ENCODE measurements at places on chromosomes 2 and 18. TPM values are rescaled to one million over a fixed set of nuclear protein-coding genes. Genes with fewer than 3 reads are reported as not detected.

Gene SCYGR4
- polyA plus RNA-seq = not detected

Gene KRTCAP3
- polyA plus RNA-seq = 9.4 TPM

Gene LMAN2L
- 22.4 TPM for polyA plus RNA-seq

Gene LAMA3
- not detected for polyA plus RNA-seq

Gene NRP2
- polyA plus RNA-seq = not detected

Gene LRRC30
- polyA plus RNA-seq = not detected

Gene MROH2A
- not detected for polyA plus RNA-seq

Gene SGPP2
- polyA plus RNA-seq = 2.1 TPM

Gene SP9
- polyA plus RNA-seq = not detected

Gene ALPG
- not detected for polyA plus RNA-seq

Gene EIPR1
- 31.9 TPM for polyA plus RNA-seq

Gene DNAJC5G
- not detected for polyA plus RNA-seq

Gene FOXI3
- not detected for polyA plus RNA-seq

Gene ARL4C
- 149 TPM for polyA plus RNA-seq

Gene RAB11FIP5
- polyA plus RNA-seq = 6.4 TPM

Gene C18orf54
- polyA plus RNA-seq = 1.0 TPM

Gene GALNT5
- not detected for polyA plus RNA-seq

Gene SPC25
- polyA plus RNA-seq = not detected

Gene FZD7
- polyA plus RNA-seq = not detected

Gene MALL
- not detected for polyA plus RNA-seq

Gene AMER3
- not detected for polyA plus RNA-seq

Gene DLX2
- polyA plus RNA-seq = not detected

Gene FER1L5
- not detected for polyA plus RNA-seq

Gene SERPINB11
- polyA plus RNA-seq = not detected

Gene EPB41L5
- polyA plus RNA-seq = 2.9 TPM

Gene NGEF
- not detected for polyA plus RNA-seq

Gene SERPINB7
- polyA plus RNA-seq = not detected

Gene CREG2
- polyA plus RNA-seq = not detected

Gene BMP10
- polyA plus RNA-seq = not detected

Gene MMADHC
- 163 TPM for polyA plus RNA-seq

Gene CAVIN2
- polyA plus RNA-seq = not detected

Gene MC4R
- polyA plus RNA-seq = not detected

Gene PAX8
- 0.19 TPM for polyA plus RNA-seq

Gene ZNF396
- 1.5 TPM for polyA plus RNA-seq

Gene CYP27A1
- 0.15 TPM for polyA plus RNA-seq

Gene ILKAP
- 48.3 TPM for polyA plus RNA-seq

Gene GREB1L
- polyA plus RNA-seq = 0.16 TPM

Gene TBR1
- not detected for polyA plus RNA-seq

Gene MEP1B
- not detected for polyA plus RNA-seq

Gene DUSP28
- 18.2 TPM for polyA plus RNA-seq

Gene TSPYL6
- not detected for polyA plus RNA-seq

Gene IL1B
- polyA plus RNA-seq = not detected

Gene CCDC102B
- polyA plus RNA-seq = 2.7 TPM

Gene CIB4
- not detected for polyA plus RNA-seq

Gene ACKR3
- polyA plus RNA-seq = 4.5 TPM

Gene GPATCH11
- polyA plus RNA-seq = 9.2 TPM

Gene ALLC
- not detected for polyA plus RNA-seq

Gene PXDN
- 0.79 TPM for polyA plus RNA-seq

Gene C2orf15
- polyA plus RNA-seq = 4.7 TPM

Gene IFIH1
- 13.1 TPM for polyA plus RNA-seq

Gene CHRNG
- not detected for polyA plus RNA-seq

Gene KLHL14
- polyA plus RNA-seq = not detected

Gene FBLN7
- polyA plus RNA-seq = 41.2 TPM

Gene AP1S3
- polyA plus RNA-seq = 2.6 TPM

Gene AQP4
- polyA plus RNA-seq = not detected

Gene SNORC
- polyA plus RNA-seq = not detected

Gene TMEM200C
- not detected for polyA plus RNA-seq

Gene INHA
- polyA plus RNA-seq = not detected
